IMR-90 (cell line): ENCODE measurements at places on chromosomes 7 and 10.

GRCh38 chr10:114397651-114398145 lies 6.6 kb downstream of the AFAP1L2 start:
- no peak for DNase-seq

GRCh38 chr7:105602325-105603305 lies 21.3 kb upstream of the EFCAB10 start:
- peak; percentile 45 for DNase-seq

GRCh38 chr7:98329100-98329790 lies 47.8 kb downstream of the BRI3 start:
- peak; percentile 16 for DNase-seq

DNA sequence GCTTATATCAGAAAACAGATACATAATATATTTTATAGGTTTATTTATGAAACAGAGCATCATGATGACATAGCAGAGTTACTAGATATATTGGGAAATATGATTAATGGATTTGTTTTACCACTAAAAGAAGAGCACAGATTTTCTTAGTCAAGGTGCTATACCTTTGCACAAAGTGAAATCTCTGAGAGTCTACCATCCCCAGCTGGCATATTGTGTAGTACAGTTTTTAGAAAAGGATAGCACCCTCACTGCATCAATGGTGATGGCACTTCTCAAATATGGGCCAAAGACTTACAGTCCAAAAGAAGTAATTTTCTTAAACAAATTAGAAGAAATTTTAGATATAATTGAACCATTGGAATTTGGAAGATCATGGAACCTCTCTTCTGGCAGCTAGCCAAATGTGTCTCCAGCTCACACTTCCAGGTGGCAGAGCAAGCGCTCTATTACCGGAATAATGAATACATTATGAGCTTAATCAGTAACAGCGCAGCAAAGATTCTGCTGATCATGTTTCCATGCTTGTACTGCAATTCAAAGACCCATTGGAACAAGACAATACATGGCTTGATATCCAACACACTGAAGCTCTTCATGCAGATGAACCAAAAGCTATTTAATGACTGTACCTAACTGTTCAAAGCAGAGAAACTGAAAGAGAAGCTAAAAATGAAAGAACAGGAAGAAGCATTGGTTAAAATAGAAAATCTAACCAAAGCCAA lies 21.9 kb upstream of the CREB3L2 start:
- DNase-seq, result no peak

DNA sequence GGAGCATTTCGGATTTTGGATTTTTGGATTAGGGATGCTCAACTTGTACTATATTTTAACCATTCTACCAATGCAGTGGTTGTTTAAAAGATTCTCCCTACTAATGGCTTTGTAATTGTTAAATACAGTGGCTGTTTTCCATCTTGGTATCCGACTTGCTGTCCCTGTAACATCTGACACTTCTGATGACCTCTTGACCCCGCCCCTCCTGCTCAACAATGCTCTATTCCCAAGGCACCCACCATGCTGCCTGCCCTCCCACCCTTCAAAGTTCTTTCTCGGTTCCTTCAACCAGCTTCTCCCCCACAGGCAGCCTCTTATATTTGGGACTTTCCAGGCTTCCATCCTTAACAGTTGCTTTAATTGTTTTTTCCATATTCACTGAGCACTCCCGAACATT lies 2.0 kb downstream of the PRTFDC1 start:
- no peak for DNase-seq

- no peak for DNase-seq
Observed at GRCh38 chr7:451255-452225, 68.1 kb downstream of the PDGFA start.

DNA sequence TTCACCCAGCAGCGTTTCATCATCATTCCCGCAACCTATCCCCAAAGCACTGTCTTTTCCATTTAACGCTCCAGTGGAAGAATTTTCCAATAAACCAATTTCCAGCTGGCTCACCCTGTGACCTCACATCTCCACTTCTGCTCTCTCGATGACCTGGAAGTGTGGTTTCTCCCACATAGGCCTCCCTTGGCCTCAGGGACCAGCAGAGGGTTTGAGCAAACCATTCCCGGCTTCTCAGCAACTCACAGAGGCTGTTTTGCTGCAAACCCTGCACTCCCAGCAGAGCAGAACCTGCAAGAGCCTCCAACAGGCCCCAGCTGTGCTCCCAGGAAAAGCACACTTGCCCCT lies 523.0 kb upstream of the FOXK1 start:
- DNase-seq, result no peak

GRCh38 chr10:89466599-89467035 lies 52.2 kb downstream of the IFIT5 start:
- DNase-seq, result peak; percentile 60

DNA sequence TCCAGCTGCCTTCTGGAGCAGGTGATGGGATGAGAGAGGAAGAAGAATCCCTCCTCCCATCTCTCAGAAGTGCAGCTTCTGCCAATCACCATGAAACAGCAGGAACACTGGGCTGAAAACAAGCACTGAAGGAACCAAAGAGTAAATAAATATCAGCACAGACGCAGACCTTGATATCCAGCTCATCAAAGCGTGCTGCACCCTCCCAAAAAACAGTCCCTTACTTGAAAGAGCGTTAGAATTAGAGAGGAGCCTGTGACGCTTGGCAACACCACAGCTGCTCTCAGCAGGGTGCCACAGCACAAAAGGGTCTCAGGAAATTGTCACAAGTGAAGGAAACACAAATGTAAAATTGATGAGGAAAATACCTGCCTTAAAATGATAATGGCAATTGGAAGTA lies 39.5 kb downstream of the KLF6 start:
- no peak for DNase-seq

- DNase-seq, result peak; percentile 99
Observed at GRCh38 chr10:119305860-119306513, 98.6 kb downstream of the GRK5 start.

DNA sequence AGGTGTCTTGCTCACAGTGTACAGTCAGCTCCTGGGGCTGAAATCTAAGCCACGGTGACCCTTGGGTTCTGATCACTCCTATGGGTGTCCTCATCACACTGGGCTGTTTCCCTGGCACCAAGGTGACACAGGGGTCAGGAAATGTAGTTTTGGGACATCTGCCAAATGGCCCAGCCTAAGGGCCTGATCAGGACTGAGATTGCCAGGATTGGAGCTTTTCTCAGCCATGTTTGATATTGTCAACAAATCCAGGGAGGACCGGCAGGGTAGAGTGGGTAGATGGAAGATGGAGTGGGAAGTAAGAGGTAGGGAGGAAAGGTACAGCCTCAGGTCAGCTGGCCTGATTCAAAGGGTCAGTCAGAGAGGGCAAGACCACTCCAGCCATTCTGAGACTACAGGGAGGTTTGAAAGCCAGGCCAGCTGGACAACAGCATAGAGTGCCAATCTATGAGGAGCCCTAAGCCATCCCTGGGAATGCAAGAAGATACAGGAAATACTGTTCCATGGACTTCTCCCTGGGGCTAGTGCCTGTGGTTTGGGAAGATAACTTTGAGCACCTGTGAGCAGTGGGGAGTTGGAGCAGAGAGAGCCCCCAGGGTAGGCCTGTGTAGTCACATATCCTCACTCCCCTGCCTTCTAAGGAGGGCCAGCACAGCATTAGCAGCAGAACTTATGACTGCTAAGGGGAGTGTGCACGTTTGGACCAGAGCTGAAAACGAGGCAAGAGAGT lies 377.3 kb upstream of the ZMIZ1 start:
- DNase-seq, result no peak

DNA sequence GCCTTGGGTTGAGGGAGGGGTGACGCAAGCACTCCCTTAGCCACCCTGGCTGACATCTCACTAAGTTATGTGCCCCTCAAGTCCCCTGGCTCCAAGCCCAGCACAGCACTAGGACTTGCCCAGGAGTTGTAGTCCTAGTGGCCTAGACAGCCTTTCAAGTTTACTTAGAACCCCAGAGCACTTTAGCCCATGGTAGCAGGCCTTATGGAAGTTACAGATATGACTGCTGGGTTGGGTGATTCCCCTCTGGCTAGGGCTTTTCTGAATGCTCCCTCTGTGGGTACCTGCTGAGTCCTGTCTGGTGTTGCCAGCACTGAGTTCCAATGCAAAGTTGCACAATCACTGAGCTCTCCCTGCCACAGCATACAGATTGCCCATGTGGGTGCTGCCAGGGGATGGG lies 83.2 kb downstream of the AHCYL2 start:
- DNase-seq, result peak; percentile 64

DNA sequence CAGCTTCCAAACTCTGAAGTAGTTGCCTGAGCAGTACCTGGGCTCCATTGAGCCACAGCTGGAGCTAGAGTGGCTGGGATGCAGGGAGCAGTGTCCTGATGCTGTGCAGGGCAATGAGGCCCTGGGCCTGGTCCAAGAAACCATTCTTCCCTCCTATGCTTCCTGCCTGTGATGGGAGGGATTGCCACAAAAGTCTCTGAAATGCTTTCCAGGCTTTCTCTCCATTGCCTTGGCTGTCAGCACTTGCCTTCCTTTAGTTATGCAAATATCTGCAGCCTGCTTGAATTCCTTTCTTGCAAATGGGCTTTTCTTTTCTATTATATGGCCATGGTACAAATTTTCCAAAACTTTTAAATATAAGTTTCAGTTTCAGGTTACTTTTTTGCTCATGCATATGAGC lies 972.2 kb upstream of the MBL2 start:
- no peak for DNase-seq

- DNase-seq, result peak; percentile 68
Observed at GRCh38 chr7:116315293-116315692, 105.0 kb downstream of the TES start.

GRCh38 chr10:61902445-61903220 lies 1.1 kb downstream of the ARID5B start:
- DNase-seq, result peak; percentile 61

DNA sequence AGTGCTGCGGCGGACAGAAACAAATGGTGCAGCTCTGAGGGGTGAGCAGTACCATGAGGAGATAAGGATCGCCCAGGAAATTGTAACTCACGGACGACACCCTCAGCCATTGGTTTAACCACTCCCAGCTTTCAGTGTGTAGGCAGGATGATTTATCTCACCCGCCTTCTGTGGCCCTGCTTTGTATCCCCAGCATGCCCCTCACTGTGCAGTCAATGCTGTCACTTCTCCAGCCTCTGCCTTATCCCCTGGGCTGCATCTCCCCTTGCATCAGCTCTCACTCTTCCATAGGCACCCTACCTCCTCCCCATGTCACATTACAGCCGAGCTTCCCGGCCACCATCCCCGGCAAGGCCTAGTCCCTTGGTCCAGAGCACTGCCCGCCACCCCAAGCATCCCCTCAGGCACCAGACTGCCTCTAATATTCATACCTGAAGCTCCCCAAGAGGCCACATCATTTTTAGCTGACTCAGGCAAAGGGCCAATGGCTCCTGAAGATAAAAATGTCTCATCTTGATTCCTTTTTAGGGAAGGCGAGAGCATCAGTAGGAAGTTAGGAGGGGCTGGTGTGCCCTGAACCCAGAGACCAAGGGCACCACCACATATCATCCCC lies 77.1 kb downstream of the CARD11 start:
- DNase-seq, result no peak

DNA sequence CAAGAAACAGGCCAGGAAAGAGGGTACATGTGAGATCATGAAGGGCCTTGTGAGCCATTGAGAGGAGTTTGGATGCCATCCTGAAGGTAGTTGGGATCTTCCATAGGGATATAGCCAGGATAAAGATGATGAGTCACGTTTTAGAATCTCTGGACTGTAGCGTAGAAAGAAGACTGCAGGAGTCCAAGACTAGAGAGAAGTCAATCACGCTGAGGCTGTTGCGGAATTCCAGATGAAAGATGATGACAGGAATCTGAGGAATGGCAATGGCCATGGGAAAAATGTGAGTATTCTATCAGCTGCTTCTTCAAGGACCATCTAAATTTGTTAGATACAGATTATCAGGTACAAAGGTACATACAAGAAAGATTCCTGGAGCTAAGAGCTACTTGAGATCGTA lies 711.3 kb downstream of the GRM8 start:
- no peak for DNase-seq

GRCh38 chr7:73817121-73817520 lies 13.7 kb upstream of the CLDN4 start:
- no peak for DNase-seq

DNA sequence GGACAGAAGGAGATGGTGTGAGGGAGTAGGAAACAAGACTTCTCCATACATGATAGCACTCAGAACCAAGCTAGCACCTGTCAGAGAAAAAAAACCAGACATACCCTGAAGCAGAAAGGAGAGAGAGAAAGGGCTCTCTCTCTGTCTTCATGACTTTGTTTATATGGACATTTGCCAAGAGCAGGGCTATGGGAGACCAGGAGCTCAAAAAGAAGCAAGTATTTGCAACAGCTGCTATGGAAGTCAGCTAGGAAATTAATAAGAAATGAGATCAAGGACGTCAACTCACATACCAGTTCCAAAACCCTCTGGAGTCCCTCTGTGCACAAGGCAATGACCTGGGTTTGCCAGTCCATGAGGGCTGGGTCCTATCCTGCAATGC lies 111.6 kb downstream of the SGMS1 start:
- peak; percentile 55 for DNase-seq

- no peak for DNase-seq
Observed at GRCh38 chr7:37674531-37674930, 9.0 kb upstream of the GPR141 start.
